Activated CD8-positive, alpha-beta memory T cell treated with anti-CD3 and anti-CD28 coated beads, Interleukin-2, amount 10 ng/mL, durations not matched to agents 7 days and 5 days (primary cell): ENCODE measurements at places on chromosomes 11 and 22.

- H3K36me3 ChIP-seq = no peaks in the 10 kb centered on the region
- no peaks in the 10 kb centered on the region for H3K4me1 ChIP-seq
- H3K27me3 ChIP-seq = peaks cover 2% of the 10 kb centered on the region
- DNase-seq = no peak
These were observed 126.5 kb upstream of the ARHGAP42 start for GRCh38 chr11:100560606-100561005.

GRCh38 chr11:69868871-69869270 lies 49.7 kb upstream of the FGF3 start:
- no peak overlapping the region for H3K27ac ChIP-seq
- peaks cover 18% of the 10 kb centered on the region for H3K27me3 ChIP-seq
- no peak overlapping the region for H3K4me3 ChIP-seq
- no peak for DNase-seq
- H3K36me3 ChIP-seq = no peaks in the 10 kb centered on the region
- H3K4me1 ChIP-seq = no peaks in the 10 kb centered on the region

DNA sequence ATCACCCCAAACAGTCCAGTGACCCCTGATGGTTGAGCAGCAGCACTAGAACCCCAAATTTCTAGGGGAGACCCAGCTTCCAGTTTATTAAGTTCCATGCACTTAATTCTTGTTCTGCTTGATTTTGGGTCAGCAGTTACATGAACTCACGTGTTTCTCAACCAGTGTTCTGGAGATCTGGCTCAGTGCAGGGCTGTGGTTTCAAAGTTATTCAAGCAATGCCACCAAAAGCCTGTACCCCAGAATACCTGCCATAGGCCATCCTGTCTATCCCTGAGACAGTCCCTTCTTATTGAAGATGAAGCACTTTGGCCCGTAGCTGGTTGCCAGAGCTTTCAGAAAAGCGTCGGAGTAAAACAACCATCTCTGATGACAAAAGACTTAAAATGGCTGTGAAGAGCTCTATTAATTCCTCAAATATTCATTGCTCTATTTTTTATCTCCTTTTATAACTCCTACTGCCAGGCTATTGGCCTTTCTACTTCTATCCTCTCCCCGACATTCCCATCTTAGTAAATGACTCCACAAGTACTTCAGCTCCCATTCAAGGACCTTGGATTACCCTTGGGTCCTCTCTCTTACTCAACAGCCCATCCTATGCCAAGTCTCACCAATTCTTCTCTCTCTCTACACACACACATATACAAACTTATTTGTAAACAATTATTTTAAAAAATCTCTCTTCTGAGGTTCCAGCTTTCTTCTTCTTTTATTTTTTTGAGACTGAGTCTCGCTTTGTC lies 18.0 kb upstream of the VPREB1 start:
- H3K27me3 ChIP-seq = peaks cover 2% of the 10 kb centered on the region
- H3K4me3 ChIP-seq = no peak overlapping the region
- no peak overlapping the region for H3K27ac ChIP-seq
- no peaks in the 10 kb centered on the region for H3K36me3 ChIP-seq
- DNase-seq = no peak

GRCh38 chr11:118818130-118818529 lies 27.2 kb upstream of the DDX6 start:
- H3K27ac ChIP-seq = no peak overlapping the region
- H3K4me1 ChIP-seq = peaks cover 13% of the 10 kb centered on the region
- H3K36me3 ChIP-seq = no peaks in the 10 kb centered on the region
- H3K4me3 ChIP-seq = no peak overlapping the region
- no peak for DNase-seq

DNA sequence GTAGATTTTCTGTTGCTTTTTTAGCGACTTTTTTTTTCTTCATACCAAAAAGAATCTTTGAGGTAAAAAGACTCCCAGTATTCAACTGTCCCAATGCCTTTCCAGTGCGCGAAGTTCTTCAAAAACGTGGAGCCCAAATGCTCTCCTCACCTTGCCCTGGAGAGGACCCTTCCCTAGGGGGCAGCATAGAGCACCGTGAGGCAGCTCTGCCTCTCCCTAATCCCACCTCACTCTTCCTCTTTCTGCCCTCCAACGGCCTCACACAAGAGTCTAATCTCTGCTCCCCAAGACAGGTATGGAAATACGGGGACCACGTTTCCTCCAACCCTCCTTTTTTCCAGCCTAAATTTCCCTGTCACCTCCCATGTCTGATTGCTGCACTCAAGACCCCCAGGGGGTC lies 117.5 kb upstream of the ALX4 start:
- no peak overlapping the region for H3K27ac ChIP-seq
- no peak overlapping the region for H3K4me3 ChIP-seq
- no peaks in the 10 kb centered on the region for H3K4me1 ChIP-seq
- peaks cover 24% of the 10 kb centered on the region for H3K27me3 ChIP-seq
- DNase-seq = no peak

DNA sequence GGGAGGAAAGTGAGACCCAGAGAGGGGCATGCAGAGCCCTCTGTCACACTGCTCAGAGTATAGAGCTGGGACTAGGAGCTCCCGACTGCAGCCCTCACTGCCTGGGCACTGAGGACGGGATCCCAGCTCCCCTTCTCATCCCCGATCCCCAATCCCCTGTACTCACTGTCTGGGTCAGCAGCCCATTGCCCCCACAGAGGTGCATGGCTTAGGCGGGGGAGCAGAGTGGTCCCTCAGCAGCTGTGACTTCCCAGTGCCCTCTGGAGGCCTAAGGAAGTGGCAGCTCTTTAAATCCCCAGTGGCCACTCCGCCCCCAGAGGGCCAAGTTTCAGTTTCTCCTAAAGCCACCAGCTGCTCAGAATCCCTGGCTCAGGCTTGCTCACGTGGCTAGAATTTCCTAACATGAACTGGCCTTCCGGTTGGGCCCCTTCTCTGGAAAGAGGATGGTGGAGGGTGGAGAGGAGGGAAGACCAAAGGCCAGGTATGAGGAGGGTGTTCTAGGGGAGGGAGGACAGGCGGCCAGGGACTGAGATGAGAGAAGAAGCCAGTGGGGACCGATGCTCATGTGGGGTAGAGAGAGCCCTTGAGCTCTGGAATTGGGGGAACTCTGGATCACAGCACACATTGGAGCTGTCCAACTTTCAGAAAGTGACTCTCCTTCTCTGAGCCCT lies at the start of gene BATF2:
BATF2 (minus strand) TSS at position 262 of the 671 bp plus-strand sequence; CDS start at position 205, 57 bp downstream.
- peaks cover 30% of the 10 kb centered on the region for H3K4me1 ChIP-seq
- peak within 1 kb of the TSS; percentile 60 for H3K4me3 ChIP-seq
- H3K27me3 ChIP-seq = no peaks in the 10 kb centered on the region
- peak within 1 kb of the TSS; percentile 70 for H3K27ac ChIP-seq
- no peaks in the 10 kb centered on the region for H3K36me3 ChIP-seq
- peak; percentile 50 for DNase-seq

- no peak overlapping the region for H3K4me3 ChIP-seq
- H3K27me3 ChIP-seq = peaks cover 16% of the 10 kb centered on the region
- peaks cover 8% of the 10 kb centered on the region for H3K4me1 ChIP-seq
- no peak overlapping the region for H3K27ac ChIP-seq
These were observed 53.1 kb upstream of the TSPAN18 start for GRCh38 chr11:44673688-44674087.

GRCh38 chr11:45170484-45170883 lies 24.0 kb downstream of the PRDM11 start:
- no peak overlapping the region for H3K4me3 ChIP-seq
- peaks cover 15% of the 10 kb centered on the region for H3K4me1 ChIP-seq
- no peaks in the 10 kb centered on the region for H3K27me3 ChIP-seq
- H3K27ac ChIP-seq = no peak overlapping the region

DNA sequence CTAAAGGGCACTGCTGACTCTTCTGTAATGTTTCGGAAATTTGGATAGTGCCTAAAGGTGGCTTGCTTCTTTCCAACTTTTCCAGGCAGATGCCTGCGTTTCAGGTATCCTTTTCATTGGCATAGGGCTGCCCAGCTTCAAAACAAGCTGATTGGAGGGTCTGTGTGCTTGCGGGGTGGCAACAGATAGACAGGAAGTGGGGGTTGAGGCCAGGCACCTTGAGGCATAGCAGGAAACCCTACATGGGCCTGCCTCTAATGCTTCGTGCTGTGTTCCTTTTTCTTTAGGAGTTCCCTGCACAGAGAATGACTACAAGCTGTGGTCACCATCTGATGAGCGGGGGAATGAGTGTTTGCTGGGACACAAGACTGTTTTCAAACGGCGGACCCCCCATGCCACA lies 92.2 kb upstream of the SORL1-AS1 start:
- peak; percentile 67 for DNase-seq
- H3K27me3 ChIP-seq = no peaks in the 10 kb centered on the region
- peaks cover 38% of the 10 kb centered on the region for H3K36me3 ChIP-seq
- peaks cover 29% of the 10 kb centered on the region for H3K4me1 ChIP-seq

- no peaks in the 10 kb centered on the region for H3K27me3 ChIP-seq
- H3K4me3 ChIP-seq = peak overlapping the region; percentile 77
- H3K4me1 ChIP-seq = peaks cover 94% of the 10 kb centered on the region
- H3K27ac ChIP-seq = peak overlapping the region; percentile 99
- peak; percentile 55 for DNase-seq
These were observed 57.0 kb downstream of the MYH9 start for GRCh38 chr22:36330655-36331305.

DNA sequence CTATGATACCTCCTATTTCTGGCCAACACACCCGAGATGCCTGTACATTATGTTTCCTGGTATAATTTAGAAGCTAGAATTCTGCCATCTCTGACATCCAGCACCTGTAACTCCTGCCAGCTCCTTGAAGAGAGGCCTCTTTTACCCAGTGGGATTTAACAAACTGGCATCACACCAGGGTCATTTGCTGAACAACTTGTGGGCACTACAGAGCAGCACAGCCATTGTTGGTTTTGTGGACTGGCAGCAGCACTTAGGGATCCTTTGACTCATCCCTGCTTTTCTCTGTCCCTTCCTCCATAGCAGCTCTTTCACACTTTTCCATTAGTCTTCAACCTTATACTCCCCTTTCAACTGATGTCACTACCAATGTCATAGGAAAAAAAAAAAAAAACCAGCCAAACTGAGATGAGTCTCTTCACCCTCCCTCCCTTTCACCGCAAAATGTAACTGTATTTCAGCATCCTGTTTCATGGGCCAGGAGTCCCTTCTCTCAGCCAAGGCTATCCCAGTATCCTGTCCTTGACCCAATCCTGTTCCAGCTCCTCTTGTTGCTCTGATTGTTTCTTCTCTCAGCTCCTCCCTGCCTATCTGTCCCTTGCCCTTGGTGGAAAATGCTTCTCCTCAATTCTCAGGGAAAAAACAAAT lies 68.7 kb downstream of the PPFIBP2 start:
- no peak overlapping the region for H3K27ac ChIP-seq
- no peak overlapping the region for H3K4me3 ChIP-seq
- no peaks in the 10 kb centered on the region for H3K36me3 ChIP-seq
- H3K4me1 ChIP-seq = peaks cover 20% of the 10 kb centered on the region

GRCh38 chr11:1939006-1939625 lies 8.0 kb upstream of the MRPL23 start:
- no peak overlapping the region for H3K27ac ChIP-seq
- H3K27me3 ChIP-seq = no peaks in the 10 kb centered on the region
- peaks cover 6% of the 10 kb centered on the region for H3K4me1 ChIP-seq
- peak; percentile 61 for DNase-seq

GRCh38 chr22:44207173-44207980 lies 26.7 kb downstream of the PARVG start:
- no peaks in the 10 kb centered on the region for H3K27me3 ChIP-seq
- peaks cover 16% of the 10 kb centered on the region for H3K36me3 ChIP-seq
- no peak for DNase-seq
- peaks cover 12% of the 10 kb centered on the region for H3K4me1 ChIP-seq
- no peak overlapping the region for H3K27ac ChIP-seq

DNA sequence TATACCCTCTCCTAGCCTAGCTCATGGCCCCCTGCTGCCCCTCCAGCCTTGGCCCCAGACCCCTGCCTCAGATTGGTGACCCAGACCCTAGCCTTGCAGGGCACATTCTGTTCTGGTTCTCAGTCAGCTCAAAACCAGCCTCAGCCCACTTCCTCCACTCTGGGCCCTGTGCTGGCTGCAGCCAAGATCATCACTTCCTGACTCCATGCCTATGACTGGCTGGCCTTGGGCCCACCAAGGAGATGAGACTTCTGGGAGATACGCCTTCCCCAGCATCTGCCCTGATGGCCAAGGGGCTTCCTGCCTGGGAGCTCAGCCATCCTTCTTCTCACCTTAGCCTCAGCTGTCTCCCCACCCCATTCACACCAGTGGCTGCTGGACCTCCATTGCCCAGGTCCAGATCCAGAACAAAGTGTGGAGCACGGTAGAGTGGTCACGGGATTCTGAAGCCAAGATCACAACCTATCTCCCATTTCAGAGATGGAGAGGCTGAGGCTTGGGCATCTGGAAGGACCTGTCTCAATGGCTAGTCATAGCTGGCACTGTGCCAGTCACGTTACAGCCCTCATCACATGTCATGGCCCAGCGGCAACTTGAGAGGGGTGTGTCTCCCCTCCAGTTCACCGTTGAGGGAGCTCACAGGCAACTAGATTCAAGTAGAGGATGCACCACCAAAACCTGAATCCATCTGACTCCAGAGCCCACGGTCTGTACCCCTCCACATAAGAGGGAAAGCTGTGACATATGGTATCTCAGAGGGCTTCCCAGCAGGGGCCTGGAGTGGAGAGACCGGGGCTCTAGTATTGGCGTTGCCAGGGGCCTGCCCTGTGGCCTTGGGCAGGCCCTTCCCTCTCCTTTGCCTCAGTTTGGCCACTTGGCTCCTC lies 43.0 kb upstream of the KLHL35 start:
- DNase-seq = peak; percentile 88
- H3K27ac ChIP-seq = peak overlapping the region; percentile 97
- H3K4me3 ChIP-seq = peak overlapping the region; percentile 69
- H3K27me3 ChIP-seq = no peaks in the 10 kb centered on the region

- no peak for DNase-seq
- peaks cover 1% of the 10 kb centered on the region for H3K4me1 ChIP-seq
- peaks cover 17% of the 10 kb centered on the region for H3K27me3 ChIP-seq
- H3K27ac ChIP-seq = no peak overlapping the region
- H3K4me3 ChIP-seq = no peak overlapping the region
These were observed 113.7 kb downstream of the CEP164 start for GRCh38 chr11:117441146-117441975.

DNA sequence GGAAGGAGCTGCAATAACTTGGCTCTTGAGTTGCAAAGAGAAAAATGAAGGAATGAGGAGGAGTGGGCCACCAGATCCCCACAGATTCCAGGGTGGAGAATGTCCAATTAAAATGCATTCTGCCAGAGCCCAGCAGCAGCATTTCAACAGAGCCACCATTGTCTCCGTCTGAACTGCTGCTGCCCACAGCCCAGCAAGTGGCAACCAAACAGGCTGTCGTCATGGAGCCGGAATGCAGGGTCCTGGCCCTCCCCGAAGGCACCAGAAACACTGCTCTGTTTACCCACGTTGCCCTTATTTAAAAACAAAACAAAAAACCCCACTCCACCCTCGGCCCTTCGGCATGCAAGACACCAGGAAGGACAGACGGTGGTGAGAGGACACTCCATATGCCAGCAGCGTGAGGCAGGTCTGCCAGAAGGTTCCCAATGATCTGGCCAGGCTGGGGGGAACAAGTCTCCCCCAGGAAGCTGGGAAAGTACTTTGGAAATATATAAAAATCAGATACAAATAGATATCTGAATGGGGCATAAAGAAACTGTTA lies 32.5 kb downstream of the PLEKHA7 start:
- peaks cover 4% of the 10 kb centered on the region for H3K27me3 ChIP-seq
- peaks cover 11% of the 10 kb centered on the region for H3K4me1 ChIP-seq
- H3K4me3 ChIP-seq = no peak overlapping the region

GRCh38 chr11:73478737-73479347 lies 102.6 kb downstream of the RELT start:
- no peak overlapping the region for H3K27ac ChIP-seq
- no peaks in the 10 kb centered on the region for H3K27me3 ChIP-seq
- no peak overlapping the region for H3K4me3 ChIP-seq

- no peak for DNase-seq
- H3K4me3 ChIP-seq = no peak overlapping the region
- no peaks in the 10 kb centered on the region for H3K4me1 ChIP-seq
- no peaks in the 10 kb centered on the region for H3K36me3 ChIP-seq
- H3K27ac ChIP-seq = no peak overlapping the region
- H3K27me3 ChIP-seq = no peaks in the 10 kb centered on the region
These were observed 1.7 kb upstream of the MUC5B start for GRCh38 chr11:1220941-1221721.
